ENCODE measurements at places on chromosomes 6 and 20.

DNA sequence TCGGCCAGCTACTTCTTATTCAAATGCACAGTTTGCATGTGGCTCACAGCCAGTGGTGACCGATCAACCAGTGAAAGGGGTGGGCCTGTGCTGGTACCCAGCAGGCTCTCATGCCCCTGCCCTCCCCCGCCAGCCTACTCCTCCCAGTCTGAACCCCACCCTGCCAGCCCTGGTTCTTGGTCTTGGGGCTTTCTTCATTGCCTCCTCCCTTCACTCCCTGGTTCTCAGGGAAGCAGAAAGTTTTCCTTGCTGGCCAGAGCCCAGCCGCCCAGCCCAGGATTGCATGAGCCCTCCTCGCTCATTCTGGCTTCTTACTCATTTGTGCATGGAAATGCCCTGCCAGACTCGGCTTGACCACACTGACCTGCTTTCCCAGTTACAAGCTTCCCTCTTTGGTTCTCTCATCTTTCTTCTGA is 40.8 kb downstream of the KCNK17 start:
- DNase-seq: no peak

GRCh38 chr6:94487371-94487770 is 1068.0 kb upstream of the EPHA7 start:
- DNase-seq: no peak

DNA sequence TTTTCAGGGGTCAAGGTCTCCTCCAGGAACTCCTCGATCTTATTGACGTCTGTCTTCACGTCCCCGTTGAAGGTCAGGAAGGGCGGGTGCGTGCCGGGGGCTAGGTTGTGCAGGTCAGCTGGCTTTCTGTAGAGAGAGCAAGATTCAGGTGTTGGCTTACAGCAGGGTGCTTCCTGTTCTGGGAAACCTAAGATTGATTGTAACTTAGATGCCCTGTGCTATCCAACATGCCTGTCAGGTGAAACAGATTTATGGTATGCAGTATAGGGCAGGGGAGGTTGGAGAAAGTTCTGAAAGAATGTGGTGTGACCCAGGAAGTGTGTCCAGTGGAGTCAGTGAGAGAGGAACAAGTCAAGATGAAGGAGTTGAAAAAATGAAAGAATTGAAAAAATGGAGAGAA is 66.4 kb downstream of the CLIC5 start:
- no peak for DNase-seq

DNA sequence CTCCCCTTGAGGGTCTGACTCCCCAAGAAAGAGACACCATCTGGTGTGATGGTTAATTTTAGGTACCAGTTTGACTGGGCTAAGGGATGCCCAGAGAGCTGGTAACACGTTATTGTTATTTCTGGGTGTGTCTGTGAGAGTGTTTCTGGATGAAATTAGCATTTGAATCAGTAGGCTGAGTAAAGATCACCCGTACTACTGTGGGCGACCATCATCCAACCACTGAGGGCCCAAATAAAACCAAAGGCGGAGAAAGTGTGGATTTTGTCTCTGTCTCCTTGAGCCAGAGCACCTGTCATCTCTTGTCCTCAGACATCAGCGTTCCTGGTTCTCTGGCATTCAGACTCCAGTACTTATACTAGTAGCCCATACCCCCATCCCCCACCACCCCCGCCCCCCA is 7.9 kb upstream of the CNKSR3 start:
- no peak for DNase-seq

DNA sequence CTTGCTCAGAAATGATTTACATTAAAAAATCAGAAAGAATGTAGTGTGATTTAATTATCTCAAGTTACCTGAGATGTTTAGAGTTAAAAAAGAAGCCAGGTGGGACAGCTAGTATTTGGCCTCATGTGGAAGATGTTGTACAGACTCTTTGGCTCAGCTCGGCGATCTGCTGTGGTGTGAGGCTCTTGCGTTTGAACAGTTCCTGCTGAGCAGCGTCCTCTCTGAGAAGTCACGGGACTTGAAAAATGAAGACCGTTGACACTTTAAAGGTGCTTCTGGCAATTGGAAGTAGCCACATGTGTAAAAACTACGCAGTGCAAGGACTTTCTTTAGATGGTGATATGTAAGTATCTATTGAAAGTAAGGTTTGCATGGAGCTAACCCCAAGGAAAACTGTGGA is 169.0 kb downstream of the BACH2 start:
- DNase-seq: no peak

DNA sequence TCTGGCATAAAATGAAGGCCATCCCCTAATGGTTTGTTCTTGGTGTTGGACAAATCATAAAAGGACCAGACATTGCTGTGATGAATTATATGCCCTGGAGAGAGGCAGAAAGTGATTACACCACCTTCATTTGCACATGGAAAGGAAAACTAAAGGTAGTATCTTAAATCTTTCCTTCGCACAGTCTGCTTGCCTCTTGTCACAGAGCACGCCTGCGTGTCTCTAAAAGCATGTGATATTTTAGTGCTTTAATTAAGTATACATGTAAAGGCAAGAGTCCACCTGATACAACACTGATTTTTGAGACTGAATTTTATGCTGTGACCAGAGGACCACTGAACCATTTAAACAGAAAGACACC is 28.8 kb upstream of the PLAGL1 start:
- no peak for DNase-seq

DNA sequence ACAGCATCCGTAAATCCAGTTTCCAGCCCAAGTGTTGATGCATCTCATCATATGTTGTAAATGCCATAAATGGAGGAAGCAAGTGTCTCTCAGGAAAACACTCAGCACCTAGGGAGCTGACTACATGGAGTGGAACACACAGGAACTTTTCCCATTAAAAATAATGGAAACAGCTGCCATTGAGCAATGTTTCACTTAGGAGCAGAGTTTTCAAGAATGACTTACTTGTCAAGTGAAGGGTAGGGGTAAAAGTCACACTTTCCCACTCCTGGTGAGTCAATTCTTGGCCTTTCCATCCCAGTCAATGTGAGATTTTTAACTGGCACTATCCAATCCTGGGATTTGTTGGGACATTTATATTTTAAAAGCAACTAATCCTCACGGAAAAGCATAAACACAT is 119.4 kb upstream of the ASF1A start:
- DNase-seq: no peak

- no peak for DNase-seq
Observed at GRCh38 chr6:106574741-106575458, 54.4 kb downstream of the RTN4IP1 start.

DNA sequence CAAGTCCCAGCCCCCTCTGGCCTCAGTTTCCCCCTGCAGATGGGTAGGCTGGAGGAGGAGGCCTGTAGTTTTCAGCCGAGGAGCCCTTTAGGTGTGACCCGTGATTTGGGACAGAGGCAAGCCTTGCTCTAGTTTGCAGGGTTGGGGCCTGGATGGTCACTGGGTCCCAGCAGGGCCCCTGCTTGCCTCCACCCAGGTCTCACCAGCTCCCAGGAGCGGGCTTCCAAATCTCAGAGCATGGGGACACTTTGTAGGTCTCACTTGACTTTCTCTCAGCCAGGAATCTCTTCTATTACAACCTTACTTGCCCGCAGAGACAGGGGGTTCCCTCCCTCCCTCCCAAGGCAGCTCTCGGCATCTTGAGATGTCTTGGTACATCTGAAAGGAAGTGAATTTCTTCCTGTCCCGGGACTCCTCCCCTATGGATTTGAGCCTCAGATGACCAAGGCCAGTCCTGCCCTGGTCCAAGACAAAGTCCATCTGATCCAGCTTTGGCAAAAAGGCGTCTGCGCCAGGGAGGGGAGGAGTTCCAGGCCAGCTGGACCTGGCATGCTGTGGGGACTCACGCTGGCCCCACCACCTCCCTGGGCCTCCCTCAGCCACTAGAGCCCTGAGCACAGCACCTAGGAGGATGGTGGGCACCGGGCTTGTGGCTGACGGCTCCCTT is 47.4 kb downstream of the SRC start:
- no peak for DNase-seq

DNA sequence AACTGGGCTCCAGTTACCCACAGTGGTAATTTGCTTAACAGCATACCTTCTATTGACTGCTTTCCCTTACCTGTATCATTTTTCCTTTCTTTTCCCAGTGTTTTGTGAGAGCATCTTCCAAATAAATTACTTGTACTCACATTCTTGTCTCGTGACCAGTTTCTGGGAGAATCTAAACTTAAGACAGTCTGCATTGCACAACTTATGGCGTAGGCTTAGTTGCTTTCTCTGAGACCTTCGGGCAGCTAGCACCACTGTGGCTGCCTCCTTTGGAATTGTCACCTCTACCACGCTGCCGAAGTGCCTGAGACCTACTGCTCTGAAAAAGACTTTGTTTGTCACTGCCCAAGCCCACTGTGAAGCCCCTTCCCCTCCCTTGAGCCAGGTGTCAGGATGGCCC is 188.1 kb upstream of the BMP2 start:
- no peak for DNase-seq

DNA sequence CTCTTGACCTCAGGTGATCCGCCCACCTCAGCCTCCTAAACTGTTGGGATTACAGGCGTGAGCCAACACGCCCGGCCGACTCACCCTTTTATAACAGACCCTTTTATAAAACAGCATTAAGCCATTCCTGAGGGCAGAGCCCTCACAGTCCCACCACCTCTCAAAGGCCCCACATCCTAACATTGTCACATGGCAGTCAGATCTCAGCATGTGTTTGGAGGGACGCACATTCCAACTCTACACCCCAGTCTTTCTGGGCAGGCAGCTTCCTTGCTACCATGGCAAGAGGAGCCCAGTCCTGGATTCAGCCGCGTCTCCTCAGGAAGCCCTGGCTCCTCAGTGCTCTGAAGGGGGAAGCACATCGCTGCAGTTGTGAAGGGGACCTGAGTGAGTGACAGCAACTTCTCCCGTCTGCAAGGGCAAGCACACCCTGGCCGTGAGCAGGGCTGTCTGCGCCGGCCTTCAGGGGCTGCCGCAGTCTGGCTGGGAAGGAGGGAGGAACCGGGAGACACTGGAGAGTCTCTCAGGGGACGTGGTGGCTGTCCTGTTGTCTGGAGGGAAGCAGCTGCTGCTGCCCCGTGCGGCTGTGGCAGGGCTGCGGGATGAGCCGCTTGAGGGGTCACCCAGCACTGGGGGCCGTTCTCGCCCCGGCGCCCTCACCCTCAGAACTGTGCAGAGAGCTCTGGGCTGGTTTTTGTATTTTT is 15.9 kb downstream of the OSBPL2 start:
- no peak for DNase-seq

- DNase-seq: no peak
Observed at GRCh38 chr6:54876365-54876764, 29.8 kb downstream of the FAM83B start.

- no peak for DNase-seq
Observed at GRCh38 chr6:21390532-21391213, 202.9 kb upstream of the SOX4 start.

DNA sequence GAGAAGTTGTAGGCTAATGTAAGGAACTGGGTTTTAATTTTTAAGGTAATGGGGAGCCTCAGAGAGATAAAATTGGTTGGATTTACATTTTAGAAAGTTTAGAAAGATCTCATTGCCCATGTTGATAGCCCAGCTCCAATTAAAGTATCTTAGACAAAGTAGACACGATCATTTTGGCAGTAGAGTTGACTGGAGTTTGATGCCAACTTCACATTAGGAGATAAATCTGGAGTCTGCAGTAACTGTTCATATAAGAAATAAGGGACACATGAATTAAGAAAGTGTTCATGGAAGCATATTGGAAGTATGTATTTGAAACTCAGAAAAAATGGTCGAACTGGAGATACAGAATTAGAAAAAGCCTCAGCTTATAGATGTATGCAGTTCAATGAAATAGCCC is 12.6 kb upstream of the E2F3 start:
- DNase-seq: no peak

GRCh38 chr6:165231581-165232561 is 77.5 kb downstream of the C6orf118 start:
- DNase-seq: no peak

DNA sequence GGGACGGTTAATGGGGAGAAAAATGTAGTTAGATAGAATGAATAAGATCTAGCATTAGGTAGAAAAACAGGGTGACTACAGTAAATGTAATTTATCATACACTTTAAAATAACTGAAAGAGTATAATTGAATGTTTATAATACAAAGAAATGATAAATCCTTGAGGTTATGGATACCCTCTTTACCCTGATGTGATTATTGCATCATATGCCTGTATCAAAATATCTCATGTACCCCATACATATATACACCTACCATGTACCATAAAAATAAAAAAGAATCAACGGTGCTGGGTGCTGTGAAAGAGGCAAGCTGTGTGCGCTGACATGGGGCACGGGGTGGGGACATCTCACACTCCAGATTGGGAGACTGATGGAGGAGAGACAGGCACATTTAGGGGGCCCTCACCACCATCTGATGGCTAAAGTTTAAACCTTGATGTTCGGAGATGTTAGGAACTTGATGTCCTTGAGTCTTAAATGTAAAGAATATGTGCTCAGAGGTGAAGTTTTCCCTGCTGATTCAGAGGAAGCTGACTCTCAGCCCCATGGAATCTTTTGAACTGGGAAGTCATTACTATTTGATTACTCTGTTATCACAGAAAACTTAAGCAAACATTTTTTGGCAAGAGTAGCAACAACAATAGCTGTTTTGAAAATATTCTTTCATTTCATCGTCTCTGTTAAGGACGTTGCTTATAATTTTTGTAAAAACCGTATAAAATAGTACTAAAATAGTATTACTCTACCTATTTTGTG is 26.4 kb upstream of the RFPL4B start:
- no peak for DNase-seq

- DNase-seq: peak; percentile 74
Observed at GRCh38 chr6:132962936-132963868, 148.8 kb downstream of the RPS12 start.

DNA sequence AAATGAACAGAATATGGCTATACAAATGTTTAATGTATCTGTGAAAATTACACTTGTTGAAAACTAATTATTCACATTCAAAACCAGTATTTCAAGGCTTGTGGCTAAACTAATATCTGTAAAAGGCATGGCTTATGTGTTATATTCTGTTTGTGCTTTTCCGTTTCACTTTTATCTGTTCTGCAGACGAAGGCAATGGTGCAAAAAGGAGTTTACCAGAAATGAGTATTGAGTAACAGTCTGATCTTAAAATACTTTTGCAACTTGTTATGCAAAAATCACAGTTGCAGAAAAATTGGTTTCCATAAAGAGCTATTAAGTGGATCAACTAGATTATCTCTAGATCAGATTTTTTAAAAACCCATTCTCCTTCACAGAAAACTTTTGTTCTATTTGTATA is 9.4 kb upstream of the STX11 start:
- DNase-seq: no peak

GRCh38 chr20:62413025-62413570 is 6.0 kb upstream of the CABLES2 start:
- DNase-seq: no peak

GRCh38 chr6:56688521-56688920 is 45.8 kb upstream of the DST start:
- DNase-seq: no peak

GRCh38 chr6:21738180-21739094 is 144.9 kb downstream of the SOX4 start:
- no peak for DNase-seq

Measured in activated CD8-positive, alpha-beta memory T cell treated with anti-CD3 and anti-CD28 coated beads for 24 hours (primary cell).